ENCODE measurements at places on chromosomes 12 and 14.

DNA sequence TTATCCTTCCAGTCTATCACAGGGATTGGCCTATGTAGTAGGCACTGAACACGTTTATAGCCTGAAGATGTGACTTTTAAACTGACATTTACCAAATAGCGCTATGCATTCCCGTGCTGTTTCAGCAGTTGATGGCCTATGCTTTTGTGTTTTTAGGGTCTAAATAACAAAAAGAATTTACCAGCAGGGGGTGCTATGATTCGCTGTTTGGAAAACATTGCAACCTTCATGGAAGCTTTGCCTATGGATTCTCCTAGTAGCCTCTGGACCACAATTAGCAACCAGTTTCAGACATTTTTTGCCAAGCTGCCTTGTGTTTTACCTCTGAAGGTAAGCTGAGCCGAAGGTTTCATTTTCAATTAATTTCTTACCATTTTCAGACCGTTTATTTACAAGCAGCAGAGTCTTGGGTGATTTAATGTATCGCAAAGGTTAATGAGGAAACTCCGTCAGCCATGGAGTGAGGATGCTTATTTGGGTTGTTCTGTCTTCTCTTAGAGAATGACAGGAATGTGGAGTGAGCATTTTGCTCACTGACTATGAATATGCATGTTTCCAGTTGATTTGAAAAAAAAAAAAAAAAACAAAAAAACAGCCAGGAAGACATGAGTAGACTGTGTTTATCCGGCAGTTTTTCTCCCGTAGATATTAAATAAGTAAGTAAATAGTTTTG lies 133.1 kb downstream of the PRIMA1 start:
- peak; percentile 30 for DNase-seq

GRCh38 chr14:61623927-61624326 lies 71.4 kb upstream of the HIF1A start:
- no peak for DNase-seq

DNA sequence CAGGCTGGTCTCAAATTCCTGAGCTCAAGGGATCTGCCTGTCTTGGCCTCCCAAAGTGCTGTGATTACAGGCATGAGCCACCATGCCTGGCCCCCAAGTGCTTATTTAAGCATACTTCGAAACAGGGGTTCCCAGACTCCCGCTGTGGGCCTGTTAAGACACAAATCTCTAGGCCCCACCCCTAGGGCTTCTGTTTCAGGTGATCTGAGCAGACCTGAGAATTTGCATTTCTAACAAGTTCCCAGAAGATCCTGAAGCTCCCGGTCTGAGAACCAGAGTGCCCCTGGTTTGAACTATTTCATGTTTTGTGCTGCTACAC lies 25.0 kb downstream of the GCH1 start:
- no peak for DNase-seq

- DNase-seq, result no peak
These were observed 116.8 kb upstream of the NAP1L1 start for GRCh38 chr12:76201316-76201715.

- DNase-seq, result no peak
These were observed 34.1 kb downstream of the CHST11 start for GRCh38 chr12:104490850-104491249.

DNA sequence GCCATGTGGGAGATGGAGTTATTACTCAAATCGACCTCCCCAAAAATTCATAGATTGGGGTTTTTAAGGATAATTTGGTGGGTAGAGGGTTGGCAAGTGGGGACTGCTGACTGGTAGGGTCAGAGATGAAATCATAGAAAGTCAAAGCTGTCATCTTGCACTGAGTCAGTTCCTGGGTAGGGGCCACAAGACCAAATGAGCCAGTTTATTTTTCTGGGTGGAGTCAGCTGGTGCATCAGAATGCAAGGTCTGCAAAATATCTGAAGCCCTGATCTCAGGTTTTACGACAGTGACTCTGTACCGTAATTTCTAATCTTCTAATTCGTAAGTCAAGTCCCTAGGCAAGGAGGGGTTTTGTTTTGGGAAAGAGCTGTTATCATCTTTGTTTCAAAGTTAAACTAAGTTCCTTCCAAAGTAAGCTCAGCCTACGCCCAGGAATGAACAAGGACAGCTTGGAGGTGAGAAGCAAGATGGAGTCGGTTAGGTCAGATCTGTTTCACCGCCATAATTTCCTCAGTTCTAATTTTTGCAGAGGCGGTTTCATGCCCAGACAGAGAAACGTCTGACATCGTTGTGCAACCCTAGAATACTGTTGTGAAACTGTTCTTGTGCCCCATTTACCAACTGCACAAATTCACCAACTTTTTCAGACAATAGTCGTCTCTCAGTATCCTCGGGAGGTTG lies 104.5 kb upstream of the SFSWAP start:
- DNase-seq, result no peak

- DNase-seq, result no peak
These were observed 31.3 kb downstream of the ZNF664 start for GRCh38 chr12:124004233-124004875.

- DNase-seq, result no peak
These were observed 479.0 kb downstream of the GLT1D1 start for GRCh38 chr12:129332286-129332685.

GRCh38 chr12:6182279-6182898 lies 17.8 kb upstream of the CD9 start:
- no peak for DNase-seq

GRCh38 chr12:47356129-47356700 lies 276.5 kb upstream of the AMIGO2 start:
- DNase-seq, result peak; percentile 42

GRCh38 chr12:67088401-67089118 lies 180.6 kb upstream of the CAND1 start:
- DNase-seq, result no peak

DNA sequence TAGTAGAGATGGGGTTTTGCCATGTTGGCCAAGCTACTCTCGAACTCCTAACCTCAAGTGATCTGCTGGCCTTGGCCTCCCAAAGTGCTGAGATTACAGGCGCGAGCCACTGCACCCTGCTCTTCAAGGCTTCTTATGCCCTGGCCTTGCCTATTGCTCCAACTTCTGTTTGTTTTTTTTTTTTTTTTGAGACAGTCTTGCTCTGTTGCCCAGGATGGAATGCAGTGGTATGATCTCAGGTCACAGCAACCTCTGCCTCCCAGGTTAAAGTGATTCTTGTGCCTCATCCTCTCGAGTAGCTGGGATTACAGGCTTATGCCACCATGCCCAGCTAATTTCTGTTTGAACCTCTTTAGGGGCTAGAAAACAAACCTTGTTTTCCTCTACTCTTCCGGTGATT lies 6.0 kb upstream of the ABCD4 start:
- DNase-seq, result no peak

GRCh38 chr12:108479364-108480070 lies 35.6 kb upstream of the FICD start:
- no peak for DNase-seq

GRCh38 chr12:9669019-9669326 lies 540 bp upstream of the CLEC2D start:
- DNase-seq, result no peak

DNA sequence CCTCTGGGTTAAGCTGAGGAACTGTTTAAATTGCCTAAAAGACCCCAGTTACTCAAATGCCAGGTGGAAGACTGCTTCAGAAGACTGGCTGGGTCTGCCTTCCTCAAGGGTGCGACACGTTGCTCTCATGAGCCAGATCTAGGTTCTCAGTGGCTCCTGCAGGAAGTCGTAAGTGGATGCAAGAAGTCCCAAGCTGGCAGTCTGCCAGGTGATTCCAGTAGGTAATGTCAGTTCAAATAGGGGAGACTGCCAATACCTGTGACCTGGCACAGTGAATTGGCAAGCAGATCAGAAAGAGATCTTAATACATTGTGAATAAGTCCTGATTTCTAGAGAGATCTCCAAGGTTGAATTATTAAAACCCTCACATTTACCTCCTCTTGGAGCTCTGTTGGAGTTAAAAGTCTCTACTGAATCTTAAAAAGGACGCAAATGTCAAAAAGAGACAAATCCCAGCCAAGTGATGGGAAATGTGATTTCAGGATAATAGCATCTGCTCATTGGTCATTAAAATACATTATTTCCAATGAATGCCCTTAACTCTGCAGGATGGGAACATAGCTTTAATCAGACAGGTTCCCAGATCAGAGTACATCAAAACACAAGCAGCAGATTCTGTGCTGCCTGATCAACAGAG lies 98.8 kb upstream of the FRMD6 start:
- no peak for DNase-seq

DNA sequence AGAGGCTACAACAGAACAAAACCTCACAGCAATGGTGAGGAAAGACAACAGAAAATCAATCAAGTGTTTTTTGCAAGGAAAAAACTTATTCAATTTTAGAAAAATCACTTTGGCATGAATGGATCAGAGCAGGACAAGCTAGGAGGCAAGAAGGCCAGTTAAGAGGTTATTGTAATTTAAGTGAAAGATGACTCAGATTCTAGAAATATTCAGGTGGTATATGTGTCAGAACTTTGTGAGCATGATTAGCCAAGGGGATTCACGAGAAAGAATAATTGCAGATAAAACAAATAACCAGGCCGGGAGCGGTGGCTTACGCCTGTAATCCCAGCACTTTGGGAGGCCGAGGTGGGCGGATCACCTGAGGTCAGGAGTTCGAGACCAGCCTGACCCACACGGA lies 12.7 kb downstream of the GCH1 start:
- DNase-seq, result no peak

- DNase-seq, result no peak
These were observed 55.9 kb downstream of the TSPAN11 start for GRCh38 chr12:30982413-30982812.

GRCh38 chr14:47744155-47744554 lies 68.8 kb upstream of the MDGA2 start:
- peak; percentile 53 for DNase-seq

GRCh38 chr12:114668151-114668885 lies 15.7 kb downstream of the TBX3 start:
- peak; percentile 49 for DNase-seq

DNA sequence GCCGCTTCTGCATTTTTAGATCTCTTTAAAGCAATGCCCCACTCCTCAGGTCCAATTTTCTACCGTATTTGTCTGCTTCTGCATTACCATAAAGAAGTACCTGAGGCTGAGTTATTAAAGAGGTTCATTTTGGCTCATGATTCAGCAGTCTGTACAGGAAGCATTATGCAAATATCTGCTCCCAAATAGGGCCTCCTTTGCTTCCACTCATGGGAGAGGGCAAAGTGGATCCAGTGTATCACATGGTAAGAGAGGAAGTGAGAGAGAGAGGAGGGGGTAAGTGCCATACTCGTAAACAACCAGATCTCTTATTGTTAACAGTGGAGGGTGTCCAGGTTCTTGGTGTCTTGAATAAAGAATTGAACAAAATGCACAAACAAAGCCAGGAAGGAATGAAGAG lies 316.1 kb upstream of the SEL1L start:
- peak; percentile 77 for DNase-seq

GRCh38 chr12:44015333-44015941 lies 179.6 kb downstream of the TMEM117 start:
- no peak for DNase-seq

- DNase-seq, result peak; percentile 86
These were observed 258.0 kb upstream of the PLEKHG7 start for GRCh38 chr12:92444763-92445162.

GRCh38 chr14:39967885-39968284 lies 535.7 kb upstream of the FBXO33 start:
- DNase-seq, result no peak

- DNase-seq, result no peak
These were observed 1.0 kb upstream of the DUSP6 start for GRCh38 chr12:89353188-89353822.

DNA sequence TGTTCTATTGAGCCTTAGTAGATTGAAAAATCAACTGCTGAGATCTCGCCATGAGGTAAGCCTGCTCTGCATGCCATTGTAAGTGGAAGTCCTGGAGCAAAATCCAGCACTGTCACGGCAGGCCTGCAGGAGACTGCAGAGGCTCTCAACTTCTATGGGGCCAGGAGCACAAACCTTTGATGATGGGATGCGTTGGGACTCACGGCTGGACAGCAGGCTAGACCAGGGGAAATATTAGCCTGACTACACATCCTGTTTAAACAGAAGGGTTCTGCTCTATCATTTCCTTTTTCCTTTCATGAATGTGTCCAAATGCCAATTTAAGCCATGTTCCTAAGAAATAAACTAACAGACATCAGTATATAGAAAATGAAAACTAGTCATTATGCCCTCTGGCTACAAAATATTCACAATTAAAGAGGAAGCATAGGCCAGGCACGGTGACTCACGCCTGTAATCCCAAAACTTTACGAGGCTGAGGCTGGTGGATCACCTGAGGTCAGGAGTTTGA lies 33.9 kb upstream of the RASSF8 start:
- DNase-seq, result no peak

DNA sequence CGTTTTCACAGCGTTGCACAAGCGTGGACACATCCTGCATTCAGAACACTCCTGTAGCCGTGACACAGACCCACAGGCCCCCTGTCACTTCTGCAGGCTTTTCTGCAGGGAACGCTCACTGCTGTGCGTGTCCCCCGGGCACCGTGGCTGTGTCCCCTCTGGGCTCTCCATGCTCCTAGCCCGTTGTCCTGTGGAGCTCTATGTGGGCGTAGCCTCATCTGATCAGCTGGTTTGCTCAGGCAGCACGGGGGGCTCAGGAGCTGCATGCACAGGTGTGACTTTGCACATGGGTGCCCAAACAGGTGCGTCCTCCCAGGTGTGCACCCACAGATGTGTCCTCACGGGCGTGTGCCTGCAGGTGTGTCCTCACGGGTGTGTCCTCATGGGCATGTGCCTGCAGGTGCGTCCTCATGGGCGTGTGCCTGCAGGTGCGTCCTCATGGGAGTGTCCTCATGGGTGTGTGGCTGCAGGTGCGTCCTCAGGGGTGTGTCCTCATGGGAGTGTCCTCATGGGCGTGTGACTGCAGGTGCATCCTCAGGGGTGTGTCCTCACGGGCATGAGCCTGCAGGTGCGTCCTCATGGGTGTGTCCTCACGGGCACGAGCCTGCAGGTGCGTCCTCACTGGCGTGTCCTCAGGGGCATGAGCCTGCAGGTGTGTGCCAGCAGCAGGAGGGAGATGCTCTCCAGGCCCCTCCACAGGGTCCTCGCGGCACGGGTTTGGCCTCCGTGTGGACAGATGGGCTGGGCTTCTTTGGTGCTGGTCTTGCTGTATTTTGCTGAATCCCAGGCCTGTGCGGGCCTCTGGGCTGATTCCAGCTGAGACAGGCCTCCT lies 17.5 kb downstream of the MTA1 start:
- DNase-seq, result no peak

GRCh38 chr12:69647178-69647577 lies 36.5 kb upstream of the LRRC10 start:
- no peak for DNase-seq

Data from HL-60 (cell line).